Esophagus mucosa (tissue), 1 donor: ENCODE measurements at places on chromosomes 2 and 18.

DNA sequence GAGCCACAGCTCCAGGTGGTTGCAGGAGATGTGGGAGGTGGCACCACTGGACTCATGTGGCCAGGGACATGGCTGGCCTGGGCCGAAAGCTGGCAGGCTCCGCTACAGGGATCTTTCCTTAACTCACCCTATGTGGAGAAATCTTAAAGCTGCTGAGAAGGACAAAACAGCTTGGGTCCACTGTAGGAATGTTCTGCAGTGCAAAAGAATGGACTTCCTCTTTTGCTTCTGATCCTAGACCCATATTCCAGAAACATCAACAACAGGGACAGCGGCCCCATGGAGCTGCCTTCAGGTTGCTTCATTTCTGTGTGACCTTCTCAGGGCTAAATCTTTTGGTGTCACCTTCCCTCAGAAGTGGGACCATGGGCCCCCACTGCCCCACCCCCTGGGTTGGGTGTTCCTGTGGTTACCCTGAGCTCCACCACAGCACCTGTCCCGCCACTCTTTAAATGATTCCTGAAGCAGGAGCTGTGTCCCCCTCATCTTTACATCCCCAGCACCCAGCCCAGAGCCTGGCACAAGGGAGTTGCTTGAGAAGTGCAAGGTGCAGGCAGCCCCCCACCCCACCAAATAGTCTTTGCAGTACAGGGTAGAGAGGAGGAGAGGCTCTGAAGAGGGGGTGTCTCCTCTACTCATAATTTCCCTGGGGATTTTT is 205.8 kb downstream of the ZBTB7C start:
- no peak for ATAC-seq

- ATAC-seq: no peak
Observed at GRCh38 chr2:132618734-132619133, 51.3 kb downstream of the LYPD1 start.

GRCh38 chr18:36759167-36759776 is 69.5 kb downstream of the TPGS2 start:
- ATAC-seq: no peak

GRCh38 chr2:56587456-56587855 is 403.7 kb downstream of the CCDC85A start:
- ATAC-seq: no peak

GRCh38 chr18:55731594-55732042 is 143.6 kb upstream of the TCF4 start:
- ATAC-seq: no peak

DNA sequence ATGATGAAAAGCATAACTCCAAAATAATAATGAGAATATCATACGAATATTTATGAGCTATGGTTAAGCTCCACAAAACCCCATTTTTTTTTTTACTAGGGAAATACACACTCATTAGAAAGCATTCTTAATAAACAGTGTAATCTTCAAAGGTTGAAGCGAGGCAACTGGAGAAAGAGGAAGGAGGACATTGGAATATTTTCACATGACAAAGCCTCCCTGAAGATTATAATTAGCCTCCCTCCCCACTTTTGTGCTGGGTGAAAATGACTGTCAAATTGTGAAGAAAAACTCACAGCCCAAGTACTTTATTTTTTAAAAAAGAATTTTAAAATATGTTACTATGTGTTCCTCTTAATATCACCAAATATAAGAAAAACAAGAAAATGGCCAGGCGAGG is 64.1 kb upstream of the NFU1 start:
- no peak for ATAC-seq

DNA sequence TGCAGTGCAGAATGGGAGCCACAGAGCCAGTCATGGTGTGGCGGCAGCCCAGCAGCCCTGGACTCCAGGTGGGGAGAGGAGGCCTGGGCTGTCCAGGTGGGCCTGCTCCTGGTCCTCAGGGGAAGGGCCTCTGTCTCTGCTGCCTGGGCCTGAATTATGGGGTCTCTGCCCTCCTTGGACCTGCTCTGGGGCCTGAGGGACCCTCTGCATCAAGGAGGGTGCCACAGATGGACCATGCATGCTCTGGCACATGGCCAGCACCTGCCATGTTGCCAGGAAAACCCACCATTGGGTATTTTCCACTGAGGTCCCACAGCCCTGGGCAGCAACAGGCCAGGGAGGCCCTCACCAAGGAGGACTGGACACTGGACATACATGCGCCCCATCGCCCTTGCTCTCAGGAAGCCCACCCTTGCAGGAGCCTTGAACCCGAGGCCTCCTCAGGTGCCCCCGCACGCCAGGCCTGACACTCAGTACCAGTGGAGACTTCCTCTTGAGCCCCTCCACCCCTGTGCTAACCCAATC is 107.1 kb downstream of the NDUFA10 start:
- no peak for ATAC-seq
